K562 (cell line): ENCODE measurements at places on chromosomes 3 and 15. TPM values are rescaled to one million over a fixed set of nuclear protein-coding genes. Genes with fewer than 3 reads are reported as not detected.

The KLF15 gene
- total RNA-seq, result 3.7 and 4.8 TPM in 2 replicates

The STRC gene
- total RNA-seq, result not detected in 2 replicates

The HYKK gene
- total RNA-seq, result 3.5 and 3.9 TPM in 2 replicates

GRCh38 chr3:56467108-56467507 lies 1.2 kb downstream of the ERC2 start:
- DNase-seq, result peak; percentile 54

DNA sequence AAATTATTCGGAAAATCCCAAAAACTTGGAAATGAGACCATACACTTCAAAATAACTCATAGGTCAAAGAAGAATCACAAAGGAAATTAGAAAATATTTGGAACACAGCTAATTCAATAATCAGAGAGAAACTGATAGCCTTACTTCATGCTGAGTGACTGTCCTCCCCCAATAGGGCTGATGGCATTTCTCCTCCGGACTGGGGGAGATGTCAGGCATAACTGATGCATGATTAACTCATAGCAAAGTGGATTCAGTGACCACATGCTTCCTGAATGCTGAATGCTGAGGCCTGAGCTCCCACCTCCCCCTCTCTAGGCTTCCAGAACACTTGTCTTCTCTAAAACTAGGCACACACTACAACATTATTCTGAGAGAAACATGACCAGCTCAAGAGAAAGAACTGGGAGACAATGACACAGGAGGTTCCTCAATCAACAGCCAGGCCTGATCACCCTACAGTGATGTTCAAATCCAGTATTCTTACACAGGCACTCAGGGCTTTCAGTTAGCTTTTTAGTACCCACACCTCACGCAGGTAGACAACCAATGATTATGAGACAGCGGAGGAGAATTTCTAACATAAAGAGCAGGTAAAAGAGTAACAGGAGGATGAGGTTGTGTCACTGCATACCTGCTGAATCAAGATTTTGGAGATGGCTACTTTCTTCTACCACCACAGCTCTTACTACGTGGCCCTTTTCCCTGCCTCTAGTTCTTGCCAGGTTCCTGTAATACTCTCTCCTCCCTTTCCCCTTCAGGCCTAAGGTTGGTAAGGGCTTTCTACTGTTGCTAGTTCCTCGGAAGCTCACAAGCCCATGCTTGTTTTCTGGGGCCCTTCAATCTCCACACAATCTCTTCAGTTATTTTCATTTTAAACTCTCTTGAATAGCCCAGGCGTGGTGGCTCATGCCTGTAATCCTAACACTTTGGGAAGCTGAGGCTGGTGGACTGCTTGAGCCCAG lies 96.1 kb downstream of the FMN1 start:
- DNase-seq, result no peak

DNA sequence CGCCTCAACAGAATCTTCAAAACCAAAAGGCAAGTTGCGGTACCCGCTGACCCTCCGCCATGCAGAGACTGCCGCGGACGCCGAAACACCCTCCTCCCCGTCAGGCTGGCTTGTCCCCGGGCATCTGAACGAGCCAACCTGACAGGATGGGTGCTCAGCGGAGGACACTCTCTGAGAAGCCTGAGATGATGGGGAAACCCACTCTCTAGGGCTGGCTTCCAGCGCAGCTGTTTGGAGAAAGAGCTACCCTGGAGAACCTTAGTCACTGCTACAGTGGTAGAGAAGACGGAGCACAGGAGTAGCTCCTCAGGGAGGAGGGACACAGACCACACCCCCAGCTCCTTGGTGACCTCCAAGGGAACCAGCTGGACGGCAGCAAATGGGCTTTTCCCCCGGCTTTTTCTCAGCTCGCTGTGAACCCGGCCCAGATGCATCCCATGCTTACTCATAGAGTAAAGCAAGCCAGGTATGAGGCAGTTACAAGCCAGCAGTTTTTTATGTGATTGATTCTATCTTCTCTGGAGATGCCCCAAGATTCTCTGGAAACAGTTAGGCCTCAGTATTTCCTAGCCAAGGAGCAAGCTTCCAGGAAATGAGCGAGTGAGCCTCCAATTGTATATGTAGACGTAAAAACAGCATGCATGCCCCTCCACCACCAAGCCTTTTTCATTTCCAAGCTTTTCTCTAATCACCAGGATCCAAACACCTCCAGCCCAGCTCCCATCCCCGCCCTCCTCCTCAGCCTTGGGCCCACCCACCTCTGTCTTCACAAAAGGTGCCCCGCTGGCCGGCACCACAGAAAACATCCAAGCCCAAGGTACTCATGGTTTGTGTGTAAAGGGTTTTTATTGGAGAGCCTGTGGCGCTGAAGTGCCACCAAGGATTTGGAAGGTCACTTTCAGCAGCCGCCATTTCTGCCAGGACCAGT lies 38.7 kb downstream of the FAM174B start:
- DNase-seq, result peak; percentile 37

DNA sequence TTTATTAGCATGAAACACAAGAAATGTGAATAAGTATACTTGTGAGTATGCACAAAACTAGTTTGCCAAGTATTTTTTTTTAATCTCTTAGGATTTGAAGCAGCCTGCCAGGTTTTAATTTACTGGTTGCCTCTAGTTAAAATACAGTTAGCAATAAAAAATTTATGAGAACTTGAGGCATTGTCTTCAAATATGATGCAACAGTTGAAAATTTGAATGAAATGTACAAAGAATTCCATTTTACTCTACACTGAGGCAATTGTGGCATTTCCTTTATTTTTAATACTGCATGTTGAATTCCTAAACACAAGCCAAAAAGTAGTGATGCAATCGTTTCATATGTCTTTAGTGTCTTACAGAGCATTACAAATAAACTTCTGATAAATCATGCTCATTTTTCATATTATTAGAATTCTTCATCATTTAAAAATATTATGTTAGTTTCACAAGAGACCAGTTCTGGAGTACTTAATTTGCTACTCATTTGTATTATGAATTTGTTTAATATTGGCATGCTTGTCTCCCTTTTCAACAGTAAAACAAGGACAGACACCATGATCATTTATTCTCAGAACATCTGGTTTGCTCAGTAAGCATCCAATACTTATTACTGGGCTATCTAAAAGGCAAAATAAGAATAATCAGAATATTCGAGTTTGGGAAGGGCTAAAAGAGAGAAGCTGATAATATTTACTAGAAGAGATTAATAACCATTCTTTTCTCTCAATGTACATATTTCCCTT lies 124.8 kb upstream of the PTX3 start:
- no peak for DNase-seq

GRCh38 chr15:43125100-43125661 lies 8.2 kb upstream of the TMEM62 start:
- DNase-seq, result no peak

GRCh38 chr3:188687389-188687788 lies 484.4 kb upstream of the TPRG1 start:
- DNase-seq, result no peak

DNA sequence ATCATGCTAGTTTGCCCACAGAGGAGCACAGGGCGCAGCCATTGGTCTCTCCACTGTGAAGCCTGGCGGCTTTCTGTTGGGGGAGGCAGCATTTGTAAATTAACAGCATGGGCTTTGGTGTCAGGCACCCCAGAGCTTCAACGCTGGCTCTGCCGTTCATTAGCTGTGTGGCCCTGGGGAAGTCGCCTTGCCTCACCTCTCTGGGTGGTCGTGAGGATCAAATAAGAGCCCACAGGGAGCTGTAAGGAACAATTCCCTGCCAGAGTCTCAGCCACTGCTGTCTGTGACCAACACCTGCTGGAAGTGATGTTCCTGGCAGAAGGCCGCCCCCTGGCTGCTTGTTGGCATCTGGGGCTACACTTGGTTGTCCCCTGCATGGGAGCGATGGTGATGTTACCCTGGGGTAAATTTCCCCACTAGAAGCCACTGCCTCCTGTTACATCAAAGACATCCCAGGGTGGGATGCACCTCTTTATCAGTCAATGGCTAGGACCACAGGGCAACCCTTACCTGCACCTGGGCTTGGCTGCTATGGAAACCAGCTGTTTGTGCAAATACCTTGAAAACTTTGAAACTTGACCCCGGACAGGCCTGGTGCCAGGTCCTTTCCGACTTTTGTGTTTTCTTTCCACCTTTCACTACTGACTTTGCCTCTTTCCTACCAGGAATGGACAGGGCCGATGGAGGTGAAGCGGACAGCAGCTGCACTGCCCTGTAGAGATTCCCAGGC lies 36.9 kb downstream of the DNASE1L3 start:
- DNase-seq, result peak; percentile 17

DNA sequence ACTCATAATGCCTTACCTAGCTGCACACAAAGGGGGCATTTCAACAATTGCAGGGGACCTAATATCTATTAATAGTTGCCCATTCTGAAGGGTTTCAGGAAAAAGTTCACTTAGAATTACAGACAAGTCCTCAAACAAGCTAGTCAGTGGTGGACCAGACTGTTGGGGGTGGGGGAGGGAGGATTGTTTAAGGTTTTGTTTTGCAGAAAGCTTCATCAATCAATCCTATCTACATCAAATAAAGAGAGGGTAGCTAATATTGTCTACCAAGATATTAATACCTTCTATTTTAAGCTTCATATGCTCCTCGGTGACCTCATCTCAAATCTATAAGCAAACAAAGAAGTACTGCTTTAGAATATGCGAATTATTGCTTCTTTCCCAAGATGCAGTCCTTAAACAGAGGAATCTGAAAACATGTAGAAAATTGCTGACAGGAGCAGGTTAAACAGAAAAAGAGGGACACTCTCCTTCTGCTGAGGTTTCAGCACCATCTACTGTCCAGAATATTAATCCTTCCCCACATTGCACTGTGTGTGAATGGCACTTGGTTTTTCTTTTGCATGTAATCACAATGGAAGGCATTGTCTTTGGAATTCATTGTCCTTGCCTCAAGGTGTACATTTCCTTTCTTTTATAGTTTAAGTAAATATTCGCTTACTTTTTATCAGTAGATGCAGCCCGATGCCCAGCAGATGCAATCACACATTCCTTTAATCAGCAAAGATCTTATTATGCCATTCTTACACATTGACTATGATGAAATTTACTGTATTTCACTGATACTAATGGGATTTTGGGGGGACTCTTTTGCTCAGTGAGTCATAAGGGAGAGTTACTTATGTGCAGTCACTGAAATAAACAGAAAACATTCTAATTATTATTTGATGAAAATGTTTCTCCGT lies 94.7 kb downstream of the IL5RA start:
- DNase-seq, result peak; percentile 24

GRCh38 chr3:127287840-127288239 lies at the start of gene PRR20G:
PRR20G (minus strand) TSS chr3:127288046; CDS start chr3:127287365, 681 bp downstream.
- DNase-seq, result peak; percentile 16

DNA sequence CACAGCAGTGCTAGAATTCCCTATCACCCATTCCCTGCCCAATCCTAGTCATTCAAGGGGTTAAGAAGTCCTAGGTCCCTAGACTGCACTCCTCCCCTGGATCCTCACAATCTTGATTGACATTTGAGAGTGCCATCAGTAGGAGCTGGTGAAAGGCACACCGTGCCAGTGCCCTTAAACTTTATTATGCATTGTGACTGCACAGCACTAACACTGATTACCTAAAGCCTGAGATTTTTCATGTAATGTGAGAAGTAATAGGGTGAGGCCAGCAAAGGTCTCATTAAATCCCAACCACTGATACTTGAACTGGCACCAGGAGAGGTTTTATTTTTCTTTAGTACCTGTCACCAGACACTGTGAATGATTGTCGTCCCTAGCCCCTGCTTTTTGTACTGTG lies 16.3 kb downstream of the GXYLT2 start:
- DNase-seq, result no peak
